ENCODE measurements at places on chromosomes 4 and X.

DNA sequence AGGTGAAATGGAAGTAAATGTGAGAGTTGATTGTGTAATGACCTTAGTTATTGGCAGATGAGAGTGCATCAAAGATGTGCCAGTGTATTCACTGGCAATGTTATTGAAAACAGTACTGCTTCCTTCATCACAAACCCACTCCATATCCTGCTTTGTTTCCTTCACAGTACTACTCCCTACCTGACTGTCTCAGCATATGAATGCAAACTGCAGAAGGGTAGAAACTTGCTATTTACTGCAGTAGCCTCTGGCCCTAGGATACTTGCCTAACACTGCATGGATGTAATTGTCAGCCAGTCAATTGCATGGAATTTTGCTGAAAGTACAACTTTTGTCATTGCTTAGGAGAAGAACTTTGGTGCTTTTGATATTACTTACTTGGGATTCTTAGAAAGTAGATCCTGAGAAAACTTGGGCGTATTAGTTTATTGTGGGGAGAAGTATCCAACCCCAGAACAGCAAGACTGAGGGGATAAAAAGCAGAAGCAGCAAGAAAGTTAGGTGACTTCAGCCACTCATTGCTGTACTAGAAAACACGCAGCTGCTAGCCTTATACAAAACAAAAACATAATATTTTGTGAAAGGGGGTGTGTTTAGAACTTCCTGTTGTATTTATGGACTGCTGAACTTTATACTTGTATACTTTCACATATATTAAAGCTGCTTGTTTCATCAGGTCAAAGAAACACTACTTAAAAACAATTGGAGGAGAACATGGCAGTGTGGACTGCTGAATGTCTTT lies 219.0 kb downstream of the CCNG2 start:
- no peak for DNase-seq

DNA sequence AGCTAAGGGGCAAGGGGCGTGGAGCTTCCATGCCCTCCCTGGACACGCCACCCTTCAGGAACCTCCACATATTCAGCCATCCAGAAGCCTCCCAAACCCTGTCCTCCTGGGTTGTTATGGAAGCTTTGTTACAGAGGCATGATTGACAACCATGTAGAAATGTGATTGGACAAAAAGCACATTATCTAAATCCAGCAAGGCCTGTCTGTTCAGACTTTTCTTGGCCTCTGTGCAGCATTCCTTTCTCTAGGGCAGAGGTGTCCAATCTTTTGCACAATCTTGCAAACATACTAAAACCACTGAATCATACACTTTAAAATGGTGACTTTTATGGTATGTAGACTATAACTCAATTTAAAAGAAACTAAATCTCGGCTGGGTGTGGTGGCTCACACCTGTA lies 12.7 kb downstream of the STEEP1 start:
- DNase-seq, result no peak

DNA sequence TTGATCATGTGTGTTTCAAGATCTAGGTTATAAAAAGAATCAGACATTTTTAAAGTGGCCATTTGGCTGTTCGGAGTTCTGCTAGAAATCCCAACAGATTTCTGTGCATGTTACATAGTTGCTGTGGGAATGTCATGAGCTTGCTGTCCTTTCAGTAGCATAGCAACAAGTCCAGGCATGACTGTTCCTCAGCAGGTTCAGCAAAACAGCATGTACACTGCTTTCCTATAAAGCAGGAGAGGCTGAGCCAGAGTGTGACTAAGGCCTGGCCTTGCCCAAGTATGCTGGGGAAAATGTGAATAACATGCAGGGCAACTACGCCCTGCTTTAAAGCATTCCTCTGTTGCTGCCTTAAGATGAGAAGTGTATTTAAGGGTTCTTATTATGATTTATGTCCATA lies 217.1 kb upstream of the SMIM31 start:
- DNase-seq, result no peak

DNA sequence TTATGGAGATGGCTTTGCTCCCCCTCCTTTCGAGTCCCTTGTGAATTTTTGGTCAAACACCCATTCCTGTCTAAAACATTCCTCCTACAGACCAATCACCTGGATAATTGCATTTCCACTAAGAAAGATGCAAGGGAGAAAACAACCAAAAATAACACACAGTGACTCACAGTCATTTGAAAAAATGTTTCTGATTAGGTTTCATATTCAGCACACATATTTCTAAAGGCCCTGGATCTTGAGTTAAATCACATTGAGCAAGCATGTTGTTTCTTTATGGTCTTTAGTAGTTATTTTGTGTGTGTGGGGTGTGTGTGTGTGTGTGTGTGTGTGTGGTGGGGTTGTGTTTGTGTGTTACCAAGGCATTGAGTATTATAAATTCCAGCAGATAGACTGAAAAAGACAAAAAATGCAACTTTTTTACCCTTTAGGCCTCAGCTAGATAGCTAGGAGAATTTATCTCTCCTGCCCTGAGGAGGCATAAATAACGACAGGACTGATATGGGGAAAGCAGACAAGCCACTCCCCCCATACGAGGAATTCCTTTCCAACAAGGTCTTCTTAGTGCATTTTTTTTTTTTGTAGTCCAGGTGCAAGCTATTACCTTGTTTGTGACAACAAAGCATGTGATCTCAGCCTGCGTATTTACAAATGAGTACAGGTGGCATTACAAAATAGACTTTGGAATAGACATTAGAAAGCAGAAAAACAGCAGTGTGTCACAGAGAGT lies 265.4 kb upstream of the ADGRL3 start:
- no peak for DNase-seq

GRCh38 chr4:149409555-149409962 lies 406.1 kb downstream of the IQCM start:
- no peak for DNase-seq

GRCh38 chr4:19375136-19375804 lies 876.4 kb upstream of the SLIT2 start:
- no peak for DNase-seq

DNA sequence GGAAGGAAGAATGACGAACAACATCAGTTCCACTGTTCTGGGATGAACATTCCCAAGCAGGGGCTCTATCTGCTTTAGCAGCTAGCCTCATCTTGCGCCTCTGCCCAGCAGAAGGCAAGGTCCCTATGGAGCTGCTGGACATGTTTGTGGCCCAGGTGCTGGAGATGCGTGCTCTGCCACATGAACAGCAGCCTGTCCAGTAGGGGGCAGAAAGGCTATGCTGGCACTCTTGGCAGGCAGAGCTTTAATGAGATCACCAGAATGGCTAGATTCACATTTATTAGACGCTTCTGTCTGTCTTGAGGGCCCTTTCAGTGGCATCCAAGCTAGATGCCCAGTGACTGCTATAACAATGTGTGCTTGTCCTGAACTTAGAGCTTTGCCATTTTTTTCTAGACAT lies 1826.0 kb downstream of the STIM2 start:
- DNase-seq, result peak; percentile 9

DNA sequence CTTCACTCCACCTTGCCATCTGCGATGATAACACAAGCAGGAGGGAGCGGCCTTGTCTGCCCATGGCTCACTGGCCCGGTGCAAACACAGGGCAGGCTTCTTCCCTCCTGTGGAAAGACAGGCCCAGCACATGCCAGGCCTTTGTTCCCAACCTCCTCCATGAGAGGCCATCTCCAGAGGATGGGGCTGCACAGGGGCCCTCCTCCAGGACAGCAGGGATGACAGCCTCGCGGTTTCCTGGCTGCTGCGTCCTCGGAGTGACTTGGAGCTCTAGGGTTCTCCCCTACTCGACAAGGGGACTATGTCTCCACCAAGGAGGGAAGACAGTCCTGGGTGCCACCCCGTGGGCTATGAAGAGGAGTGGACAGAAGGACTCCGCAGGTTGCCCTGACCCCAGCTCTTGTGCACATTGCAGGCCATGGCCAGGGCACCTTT lies 21.8 kb downstream of the RNF212 start:
- DNase-seq, result no peak

GRCh38 chrX:50492720-50493119 lies 22.1 kb upstream of the DGKK start:
- DNase-seq, result no peak

- DNase-seq, result no peak
Observed at GRCh38 chrX:32185160-32185559, 1026.2 kb downstream of the DMD start.

- no peak for DNase-seq
Observed at GRCh38 chr4:138577145-138577544, 335.0 kb upstream of the SLC7A11 start.

DNA sequence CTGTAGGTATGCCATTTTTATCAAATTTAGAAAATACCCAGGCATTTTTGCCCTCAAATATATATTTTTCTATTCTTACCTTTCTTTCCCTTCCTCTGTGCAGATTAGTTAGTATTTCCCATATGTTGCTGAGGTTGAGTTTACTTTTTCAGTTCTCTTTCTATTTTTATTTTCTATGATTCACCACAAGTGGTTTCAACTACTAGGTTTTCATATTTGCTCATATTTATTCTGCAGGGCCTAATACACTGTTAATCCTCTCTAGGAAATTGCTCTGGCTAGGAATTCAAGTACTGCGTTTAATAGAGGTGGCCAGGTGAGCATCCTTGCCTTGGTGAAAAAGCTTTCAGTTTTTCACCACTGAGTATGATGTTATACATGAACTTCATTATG lies 1535.3 kb upstream of the PCDH10 start:
- no peak for DNase-seq

- DNase-seq, result no peak
Observed at GRCh38 chr4:37671072-37671471, 15.1 kb downstream of the RELL1 start.

GRCh38 chr4:101264993-101265815 lies 82.1 kb downstream of the PPP3CA start:
- DNase-seq, result no peak

DNA sequence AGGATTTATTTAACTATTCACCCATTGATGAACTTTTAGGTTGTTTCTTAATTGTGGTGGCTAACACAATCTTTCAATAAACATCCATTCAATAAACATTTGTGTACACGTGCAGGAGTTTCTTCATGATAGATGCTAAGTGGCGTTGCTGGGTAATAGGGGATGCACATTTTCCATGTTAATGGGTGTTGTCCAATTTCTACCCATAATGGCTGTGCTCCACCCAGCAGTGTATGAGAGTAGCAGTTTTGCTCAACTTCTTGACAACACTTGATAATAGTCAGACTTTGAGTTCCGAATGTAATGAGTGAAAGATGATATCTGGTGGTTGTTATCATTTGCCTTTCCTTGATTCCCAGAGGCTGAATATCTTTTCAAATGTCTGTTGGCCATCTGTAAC lies 104.7 kb downstream of the NHSL2 start:
- DNase-seq, result no peak

DNA sequence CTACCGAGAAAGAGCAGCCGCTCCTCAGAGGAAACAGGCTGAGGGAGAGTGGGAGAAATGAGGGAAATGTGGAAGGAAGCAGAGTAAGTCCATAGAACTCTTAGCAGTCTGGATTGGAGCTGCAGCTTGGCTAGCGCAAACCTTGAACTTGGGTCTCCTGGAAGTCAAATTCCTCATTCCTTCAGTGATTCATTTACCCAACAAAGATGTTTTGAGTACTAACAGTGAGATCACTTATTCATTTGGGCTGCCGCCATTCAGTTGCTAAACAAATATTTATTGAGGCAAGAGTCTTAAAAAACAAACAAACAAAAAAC lies 51.5 kb downstream of the SEL1L3 start:
- no peak for DNase-seq

GRCh38 chrX:150365990-150366911 lies 3.1 kb downstream of the MAMLD1 start:
- DNase-seq, result no peak

DNA sequence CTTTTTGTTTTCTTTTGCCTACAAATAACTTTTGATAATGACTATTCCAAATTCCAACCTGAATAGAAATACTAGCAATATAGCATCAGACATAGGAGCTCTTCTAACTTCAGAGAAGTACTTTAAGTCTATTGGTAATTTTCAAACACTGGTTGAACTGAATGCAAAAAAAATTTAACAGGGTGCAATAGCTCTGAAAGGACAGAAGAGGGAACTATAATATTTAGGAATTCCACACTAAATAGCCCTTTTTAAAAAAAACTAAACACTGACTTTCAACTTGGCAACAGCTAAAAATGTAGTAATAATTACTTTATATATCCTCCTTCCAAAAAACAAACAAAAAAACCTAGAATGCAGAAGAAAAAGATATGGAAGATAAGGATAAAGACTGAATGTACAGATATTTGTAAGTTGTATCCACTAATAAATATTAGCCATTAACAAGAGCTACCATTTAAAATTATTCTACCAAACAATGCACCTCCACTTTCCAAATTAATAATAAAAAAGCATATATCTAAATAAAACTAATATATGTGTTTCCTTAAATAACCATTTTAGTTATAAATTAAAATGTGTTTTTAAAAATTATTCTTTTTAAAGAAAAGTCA lies 81.4 kb downstream of the FBXW7 start:
- no peak for DNase-seq

GRCh38 chr4:63049278-63049677 lies 1360.0 kb downstream of the TECRL start:
- DNase-seq, result no peak

GRCh38 chr4:77538574-77539157 lies 67.0 kb upstream of the CXCL13 start:
- no peak for DNase-seq

- DNase-seq, result no peak
Observed at GRCh38 chr4:174069848-174070330, 213.6 kb downstream of the FBXO8 start.

- DNase-seq, result peak; percentile 25
Observed at GRCh38 chrX:102712216-102712966, at the start of gene GPRASP2. TSS of gene GPRASP2 (plus strand) at chrX:102712448. CDS start at chrX:102714870, 2,422 bp downstream.

DNA sequence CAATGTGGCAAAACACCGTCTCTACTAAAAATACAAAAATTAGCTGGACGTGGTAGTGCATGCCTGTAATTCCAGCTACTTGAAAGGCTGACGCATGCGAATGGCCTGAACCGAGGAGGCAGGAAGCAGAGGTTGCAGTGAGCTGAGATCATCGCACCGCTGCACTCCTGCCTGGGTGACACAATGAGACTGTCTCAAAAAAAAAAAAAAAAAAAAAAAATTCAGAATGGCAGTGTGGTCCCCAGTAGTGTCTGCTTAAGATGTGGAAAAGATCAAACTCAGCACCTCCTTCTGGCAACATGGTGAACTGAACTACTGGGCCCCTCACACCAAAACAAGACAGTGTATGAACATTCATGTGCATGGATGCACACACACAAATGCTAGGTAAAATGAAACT lies 32.2 kb downstream of the SMS start:
- DNase-seq, result no peak

DNA sequence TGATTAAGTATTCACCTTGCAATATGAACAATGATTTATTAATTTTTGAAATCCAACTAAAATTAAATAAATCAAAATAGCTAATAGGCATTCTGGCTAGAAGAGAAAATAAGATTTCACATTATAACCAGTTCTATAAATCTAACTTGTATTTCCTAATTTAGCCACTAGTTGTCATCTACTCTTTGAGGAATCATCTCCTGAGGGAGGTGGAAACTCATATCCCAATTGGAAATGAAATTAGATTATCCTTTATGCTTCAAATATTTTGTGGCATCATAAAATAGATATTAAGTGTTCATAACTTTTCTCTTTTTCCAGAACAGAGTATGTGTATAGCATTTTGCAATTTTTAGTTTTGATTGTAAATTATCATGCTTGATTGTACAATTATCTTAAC lies 558.5 kb upstream of the DIAPH2 start:
- no peak for DNase-seq

- no peak for DNase-seq
Observed at GRCh38 chr4:27515140-27515539, 654.5 kb downstream of the STIM2 start.
